ENCODE measurements at places on chromosomes 12 and 14.

DNA sequence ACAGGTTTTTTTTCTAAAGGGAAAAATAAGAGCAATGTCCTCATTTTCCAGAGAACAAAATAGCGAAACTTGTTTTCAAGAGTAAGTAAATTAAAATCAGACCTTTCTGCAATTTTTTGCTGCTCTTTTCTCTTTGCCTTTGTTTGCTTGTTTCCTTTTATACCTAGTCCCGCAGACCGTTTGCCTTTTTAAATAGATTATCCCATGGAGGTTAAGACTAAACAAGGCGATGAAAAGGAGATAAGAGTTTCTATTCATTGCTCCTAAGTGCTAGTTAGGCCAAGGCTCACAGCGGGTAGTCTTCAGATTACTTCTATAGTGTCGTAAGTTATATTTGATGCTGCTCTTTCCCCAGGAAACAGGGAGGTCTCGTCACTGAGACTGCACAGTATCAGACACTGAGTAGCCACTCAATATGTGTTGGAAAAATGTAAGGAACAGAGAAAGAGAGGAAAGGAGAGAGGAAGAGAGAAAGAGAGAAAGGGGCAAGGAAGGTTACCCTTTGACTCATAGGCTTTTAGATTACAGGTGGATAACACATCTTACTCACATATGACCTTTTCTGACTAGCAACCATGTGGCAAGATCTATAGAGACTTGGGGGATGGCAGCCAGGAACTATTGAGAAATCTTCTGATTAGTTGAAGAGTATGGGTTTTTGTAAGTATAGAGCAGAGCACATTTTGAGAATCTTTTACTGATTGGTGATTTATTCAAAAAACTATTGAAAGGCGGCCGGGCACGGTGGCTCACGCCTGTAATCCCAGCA lies 107.5 kb upstream of the PARP11 start:
- no peak for DNase-seq

GRCh38 chr12:74426091-74426490 lies 111.5 kb upstream of the ATXN7L3B start:
- no peak for DNase-seq

DNA sequence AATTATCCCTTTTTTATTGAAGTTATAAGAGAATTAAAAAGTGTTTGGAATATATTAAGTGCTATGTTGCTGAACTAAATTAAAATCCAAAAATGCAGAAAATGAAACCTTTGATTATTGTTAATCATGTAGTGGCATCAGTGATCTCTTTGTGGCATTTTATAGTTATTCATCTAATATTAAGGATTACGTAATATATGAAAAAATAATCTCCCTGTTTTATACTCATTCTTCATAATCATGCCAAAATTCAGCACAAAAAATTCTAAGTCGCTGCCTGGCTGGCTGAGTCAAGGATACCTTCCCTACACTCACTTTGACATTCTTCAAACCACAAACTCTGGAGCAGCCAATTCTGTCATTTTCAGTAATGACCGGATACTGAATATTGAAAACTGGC lies 63.7 kb downstream of the ARL1 start:
- no peak for DNase-seq

- DNase-seq, result no peak
These were observed 45.4 kb downstream of the PSMA6 start for GRCh38 chr14:35337269-35338255.

DNA sequence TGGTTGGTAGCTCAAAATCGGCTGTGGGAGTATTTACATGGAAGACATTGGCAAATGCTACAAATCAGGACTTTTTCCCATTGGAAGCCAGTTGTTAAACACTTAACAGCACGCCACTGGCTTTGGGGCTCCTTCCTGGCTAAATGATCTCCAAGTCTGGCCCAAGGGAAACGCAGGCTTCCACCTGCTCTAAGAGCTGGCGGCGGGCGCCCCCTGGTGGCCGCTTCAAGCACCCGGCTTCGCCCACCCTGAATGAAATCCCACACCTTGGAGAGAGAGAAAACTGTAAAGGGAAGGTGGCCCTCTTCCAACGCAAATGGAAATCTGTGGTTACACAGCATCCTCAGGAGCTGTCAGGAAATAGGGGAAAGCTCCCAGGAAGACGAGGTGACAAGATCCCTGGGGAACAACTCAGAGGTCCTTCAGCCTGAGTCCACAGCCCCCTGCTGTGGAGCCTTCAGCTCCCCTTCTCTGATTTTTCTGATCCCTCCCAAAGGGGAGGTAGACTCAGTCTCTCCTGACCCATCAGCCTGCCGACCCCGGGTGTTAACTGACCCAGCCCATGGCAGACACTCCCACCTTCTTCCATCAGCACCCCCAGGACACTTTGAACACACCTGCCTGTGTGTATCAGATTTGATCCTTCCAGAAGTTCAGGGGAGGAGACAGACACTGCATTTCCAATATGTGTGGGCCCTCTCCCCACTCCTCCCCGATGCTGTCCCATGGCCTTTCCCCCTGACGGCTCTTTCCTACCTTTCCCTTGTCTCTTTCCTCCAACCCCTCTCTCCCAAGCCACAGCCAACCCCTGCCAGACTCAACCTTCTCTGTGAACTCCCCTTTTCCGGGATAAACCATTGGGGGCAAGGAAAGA lies 15.4 kb downstream of the SELPLG start:
- peak; percentile 57 for DNase-seq

Measured in nucleus accumbens (tissue), 56 donors.